CD4-positive, alpha-beta T cell treated with Interferon gamma for 1 hour (primary cell): ENCODE measurements at places on chromosomes 16 and 17.

DNA sequence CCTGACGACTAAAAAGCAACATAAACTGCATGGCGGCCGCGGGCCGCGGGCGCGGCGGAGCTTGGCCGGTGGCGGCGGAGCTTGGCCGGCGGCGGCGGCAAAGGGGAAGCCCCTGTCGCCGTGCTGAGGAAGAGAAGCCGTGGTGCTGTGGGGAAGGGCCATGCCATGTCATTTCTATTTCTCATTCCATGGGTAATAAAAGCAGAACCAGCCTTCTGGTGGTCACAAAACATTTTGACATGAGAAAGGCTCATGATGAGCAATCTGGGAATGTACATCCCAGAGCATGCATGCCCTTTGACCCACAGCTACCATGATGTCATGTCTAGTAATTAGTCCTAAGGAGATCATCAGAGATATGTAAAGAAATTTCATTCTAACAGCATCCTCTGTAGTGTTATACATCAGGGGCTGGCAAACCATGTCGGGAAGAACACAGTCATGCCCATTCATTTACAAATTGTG, 23.9 kb upstream of the HEATR6 start:
- DNase-seq, result peak; percentile 48

DNA sequence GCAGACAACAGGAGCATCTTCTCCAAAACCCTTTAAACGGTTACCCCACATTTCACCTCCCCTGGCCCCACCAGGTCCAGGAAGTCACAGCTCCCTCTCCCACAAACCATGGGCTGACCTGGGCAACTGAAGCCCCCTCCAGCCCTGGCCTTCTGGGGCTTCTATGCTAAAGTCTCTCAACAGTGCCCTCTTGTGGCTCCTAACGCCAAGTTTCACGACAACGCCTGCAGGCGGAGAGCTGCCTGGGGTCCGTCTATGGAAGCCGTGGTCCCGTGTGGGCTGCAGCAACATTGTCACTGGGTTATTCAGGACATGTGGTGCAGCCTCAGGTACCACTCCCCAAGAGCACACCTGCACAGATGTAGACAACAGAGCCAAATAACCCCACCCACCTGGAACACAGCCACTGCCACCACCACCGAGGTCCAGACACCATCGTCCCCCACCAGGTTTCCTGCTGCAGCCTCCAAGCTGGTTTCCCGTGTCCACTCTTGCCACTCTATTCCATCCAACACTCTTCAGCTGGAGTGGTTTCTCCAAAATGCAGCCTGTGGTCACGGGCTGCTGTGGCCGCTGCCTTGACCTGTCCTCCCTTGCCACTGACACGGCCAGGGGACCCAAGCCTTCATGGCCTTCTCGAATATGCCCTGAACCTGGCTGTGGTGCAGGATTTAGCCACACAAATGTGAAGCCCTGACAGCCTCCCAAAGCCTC, 19.1 kb downstream of the C16orf95 start:
- no peak for DNase-seq

GRCh38 chr16:7103056-7103455, 229.6 kb upstream of the RBFOX1 start:
- DNase-seq, result no peak

DNA sequence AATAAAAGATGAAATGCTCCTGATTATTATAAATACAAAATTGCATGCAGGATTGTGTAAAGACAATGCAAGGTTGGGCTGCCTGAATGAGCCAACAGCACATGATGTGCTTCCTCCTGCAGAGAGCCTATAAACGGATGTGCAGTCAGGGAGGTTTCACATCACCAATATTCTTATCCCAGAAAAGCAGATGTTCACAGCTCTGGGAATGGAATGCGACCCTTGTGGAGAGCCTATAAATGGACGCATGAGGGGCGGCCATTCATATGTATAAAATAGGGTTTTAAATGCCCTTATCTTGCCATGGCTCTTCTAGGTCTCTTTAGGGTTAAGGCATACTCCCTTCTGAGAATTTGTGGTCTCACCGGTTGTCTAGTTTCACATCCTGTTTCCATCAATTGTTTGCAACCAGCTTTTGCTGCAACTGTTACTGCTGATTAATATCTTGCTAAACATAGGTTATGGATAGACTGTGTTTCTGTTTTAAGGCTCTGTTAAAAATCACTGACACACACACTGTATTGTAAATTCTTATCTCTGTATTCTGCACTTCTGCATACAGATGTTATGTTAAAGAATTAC, 31.9 kb downstream of the SLFN11 start:
- peak; percentile 6 for DNase-seq

DNA sequence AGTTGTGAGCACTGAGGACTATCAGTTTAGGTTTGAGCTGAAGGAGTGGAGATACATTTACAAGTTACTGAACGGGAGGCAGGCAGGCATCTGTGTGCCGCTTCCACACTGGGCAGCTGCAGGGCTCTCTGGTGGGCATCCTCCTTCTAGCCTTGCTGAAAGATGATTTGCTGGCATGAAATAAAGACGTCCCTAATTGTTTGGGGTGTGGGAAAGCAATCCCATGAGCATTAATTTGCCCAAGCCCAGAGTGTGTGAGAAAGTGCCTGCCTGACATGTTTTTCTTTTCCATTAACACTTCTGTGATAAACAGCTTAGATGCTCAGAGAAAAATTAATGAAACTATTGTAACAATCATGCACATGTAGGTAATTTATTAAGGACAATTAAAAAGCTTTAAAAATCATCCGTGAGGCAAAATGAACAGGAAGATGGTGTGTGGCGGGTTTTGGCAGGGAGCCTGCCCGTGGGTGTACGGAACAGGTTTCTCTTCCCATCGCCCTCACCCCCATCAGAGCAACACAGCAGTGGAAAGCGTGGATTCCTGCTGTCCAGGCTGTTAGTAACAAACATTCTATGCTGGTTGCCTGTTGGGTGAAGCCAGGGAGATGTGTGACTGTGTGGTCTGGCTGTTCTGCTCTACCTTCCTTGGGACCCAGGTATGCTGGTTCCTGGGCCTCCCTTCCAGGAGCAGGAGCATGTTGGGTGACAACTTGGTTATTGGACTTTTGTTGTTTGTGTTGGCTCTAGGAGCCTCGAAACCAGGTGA, 191.9 kb downstream of the MSI2 start:
- no peak for DNase-seq

GRCh38 chr17:76049836-76050537, 22.3 kb downstream of the SRP68 start:
- DNase-seq, result no peak

- DNase-seq, result no peak
Measured at GRCh38 chr16:89183975-89184676, 12.6 kb downstream of the CDH15 start.

- DNase-seq, result no peak
Measured at GRCh38 chr16:82044585-82044911, 9.5 kb downstream of the HSD17B2 start.

DNA sequence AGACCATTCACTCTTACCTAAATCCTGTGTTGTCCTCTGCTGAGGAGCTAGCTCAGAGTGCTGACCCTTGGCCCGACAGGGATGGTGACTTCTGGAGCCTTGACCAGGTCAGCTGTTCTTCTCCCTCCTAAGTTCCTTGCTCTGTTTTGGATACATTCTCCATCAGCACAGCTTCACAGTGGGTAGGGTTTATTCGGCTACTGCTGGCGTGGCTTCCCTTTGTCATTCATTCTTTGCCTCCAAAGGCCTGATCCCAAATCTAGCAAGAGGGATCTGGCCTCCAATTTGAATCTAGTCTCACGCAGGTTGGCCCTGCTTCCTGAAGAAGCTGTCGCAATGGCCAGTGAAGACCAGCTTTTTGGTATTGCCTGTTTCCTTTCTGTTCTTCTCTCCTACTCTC, 116.6 kb downstream of the SHISA9 start:
- DNase-seq, result no peak

DNA sequence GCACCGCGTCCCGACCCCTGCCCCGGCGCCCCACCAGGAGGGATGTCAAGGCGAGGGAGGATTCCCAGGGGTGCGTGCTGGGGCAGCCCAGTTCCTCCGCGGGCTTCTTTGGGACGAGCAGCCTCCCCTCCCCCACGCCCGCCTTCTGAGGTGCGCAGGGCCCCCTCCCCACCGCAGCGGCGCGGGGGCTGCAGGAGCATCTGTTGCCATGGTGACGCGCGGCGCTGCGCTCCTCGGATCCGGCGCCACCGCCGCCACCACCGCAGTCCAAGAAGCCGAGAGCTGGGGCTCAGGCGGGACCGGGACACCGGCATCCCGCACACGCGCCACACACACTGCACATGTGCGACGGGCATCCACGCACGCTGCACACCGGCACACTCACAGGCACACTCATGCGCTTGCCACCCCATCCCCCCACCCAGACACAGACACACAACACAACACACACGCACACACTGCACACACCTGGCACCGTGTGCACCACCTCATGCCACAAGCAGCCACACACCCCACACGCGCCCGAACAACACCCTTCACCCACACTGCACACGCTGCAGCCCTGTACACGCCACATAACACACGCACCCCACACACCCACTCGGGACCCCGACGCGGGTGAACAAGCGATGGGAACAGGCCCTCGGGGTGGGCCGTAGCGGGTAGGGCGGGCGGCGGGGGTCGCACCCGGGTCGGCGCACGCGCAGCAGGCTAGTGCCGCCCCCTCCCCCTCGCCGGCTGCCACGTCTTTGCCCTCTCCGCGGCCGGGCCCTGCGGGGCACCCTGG, 17.0 kb downstream of the ENPP7 start:
- no peak for DNase-seq

DNA sequence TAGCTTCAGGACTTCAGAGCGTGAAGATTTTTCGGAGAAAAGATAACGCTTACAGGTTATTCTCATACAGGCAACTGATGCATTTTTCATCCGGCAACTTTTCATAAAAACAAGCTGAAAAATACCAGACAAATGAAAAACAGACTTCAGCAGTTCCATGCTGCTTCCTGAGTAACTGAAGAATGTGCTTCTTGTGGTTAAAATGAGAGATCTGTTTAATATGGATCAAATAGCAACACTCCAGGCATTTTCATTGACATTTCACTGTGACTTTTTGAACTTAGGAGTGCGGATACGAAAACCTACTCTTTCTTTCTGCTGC, 705 bp upstream of the PITPNC1 start:
- no peak for DNase-seq

DNA sequence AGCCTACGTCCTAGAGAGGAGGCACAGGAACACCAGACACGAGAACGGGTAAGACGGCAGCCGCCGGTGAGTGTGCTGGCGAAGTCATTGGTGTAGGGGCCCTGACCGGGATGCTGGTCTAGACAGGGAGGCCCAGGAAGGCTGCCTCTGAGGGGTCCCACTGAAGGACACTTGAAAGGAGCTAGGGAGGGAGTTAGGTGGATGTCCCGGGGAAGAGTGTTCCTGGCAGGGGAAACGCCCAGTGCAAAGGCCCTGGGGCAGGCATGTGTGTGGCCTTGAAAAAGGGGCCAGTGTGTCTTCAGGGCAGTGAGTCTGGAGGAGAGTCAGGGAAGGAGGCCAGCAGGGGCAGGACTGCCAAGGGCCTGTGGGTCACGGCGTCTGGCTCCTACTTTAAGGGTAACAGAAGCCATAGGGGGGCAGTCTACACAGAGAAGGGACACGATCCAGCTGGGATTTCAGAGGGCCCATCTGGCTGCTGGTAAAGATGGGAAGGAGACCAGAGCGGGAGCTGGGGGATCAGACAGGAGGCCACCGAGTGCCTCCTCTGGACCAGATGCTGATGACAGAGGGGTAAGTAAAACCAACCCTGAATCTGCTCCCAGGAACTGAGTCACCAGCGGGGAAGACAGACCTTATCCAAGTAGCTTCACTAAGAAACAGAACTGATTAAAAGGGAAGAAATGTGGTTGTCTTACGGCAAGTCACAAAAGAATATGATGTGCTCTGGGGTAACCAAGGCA, 115.9 kb downstream of the LITAF start:
- DNase-seq, result no peak

DNA sequence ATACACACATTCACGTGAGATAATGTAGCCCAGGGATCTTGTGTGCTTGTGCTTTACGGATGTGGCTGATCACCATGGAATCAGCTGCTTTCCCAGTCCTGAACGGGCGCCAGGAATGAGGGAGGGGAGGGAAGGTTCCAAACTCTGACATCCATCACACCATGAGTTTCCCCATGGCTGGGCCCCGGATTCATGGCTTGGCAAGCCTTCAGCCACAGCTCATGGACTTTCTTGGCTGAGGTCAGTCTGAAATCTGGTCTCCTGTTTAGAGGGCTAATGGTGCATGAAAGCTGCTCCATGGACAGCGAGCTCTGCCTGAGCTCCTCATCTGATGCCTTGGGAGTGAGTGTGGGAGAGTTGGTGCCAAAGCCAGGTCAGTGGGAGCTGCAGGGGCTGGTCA, 767.6 kb upstream of the EEF2KMT start:
- DNase-seq, result no peak

DNA sequence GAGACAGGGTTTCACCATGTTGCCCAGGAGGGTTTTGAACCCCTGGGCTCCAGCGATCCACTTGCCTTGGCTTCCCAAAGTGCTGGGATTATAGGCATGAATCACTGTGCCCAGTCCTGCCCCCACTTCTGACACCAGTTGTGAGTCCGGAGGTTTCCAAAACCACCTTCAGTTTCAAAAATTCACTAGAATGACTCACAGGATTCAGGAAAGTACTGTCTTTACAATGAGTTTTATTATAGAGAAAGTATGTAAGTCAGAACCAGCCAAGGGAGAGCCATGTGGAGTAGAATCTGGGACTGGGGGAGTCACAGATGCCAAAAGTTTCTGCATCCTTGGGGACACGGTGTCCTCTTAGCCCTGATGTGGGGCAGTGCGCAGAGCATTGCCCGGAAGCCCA, 55.1 kb downstream of the PLD6 start:
- DNase-seq, result no peak

DNA sequence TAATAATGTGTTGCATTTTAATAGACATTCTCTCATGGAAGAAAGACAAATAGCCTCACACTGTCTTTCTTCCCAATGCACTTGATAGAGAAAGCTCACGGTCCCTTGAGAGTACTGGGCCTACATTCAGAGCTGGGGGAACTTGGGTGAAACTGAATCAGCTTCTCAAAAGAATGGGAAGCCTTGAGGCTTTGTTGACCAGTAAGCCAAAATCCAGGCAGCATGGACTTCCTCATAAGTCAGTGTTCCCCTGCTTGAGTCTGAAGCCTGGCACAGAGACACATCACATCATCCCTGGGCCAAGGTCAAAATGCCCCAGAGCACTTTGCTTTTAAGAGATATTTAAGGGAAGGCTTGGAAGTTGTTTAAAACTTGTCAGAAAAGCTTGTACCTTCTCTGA, 302.2 kb upstream of the SALL1 start:
- DNase-seq, result no peak

DNA sequence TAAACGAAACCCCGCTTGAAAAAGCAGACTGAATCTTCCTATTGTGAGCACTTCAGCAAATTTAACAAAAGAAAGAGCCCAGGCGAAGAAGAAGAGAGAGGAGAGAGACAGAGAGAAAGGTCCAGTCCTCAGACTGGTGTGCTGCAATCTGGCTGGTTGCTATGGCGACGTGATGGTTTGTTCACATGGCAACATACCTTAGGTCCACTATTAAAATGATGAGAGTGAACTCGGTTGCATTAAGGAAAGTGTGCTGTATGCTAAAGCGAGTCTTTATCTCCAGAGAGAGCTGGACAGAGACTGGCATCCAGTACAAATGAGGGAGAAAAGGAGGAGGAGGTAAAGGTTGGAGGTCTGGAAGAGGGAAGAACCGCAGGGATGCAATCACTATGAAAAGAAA, 271.8 kb upstream of the ZFHX3 start:
- DNase-seq, result no peak
